Smooth muscle cell of trachea (primary cell): ENCODE measurements at places on chromosomes 13 and 19. TPM values are rescaled to one million over a fixed set of nuclear protein-coding genes. Genes with fewer than 3 reads are reported as not detected.

CILP2 gene
- under 0.01 and 1.3 TPM in 2 replicates for total RNA-seq

CBARP gene
- 1.6 and 5.3 TPM in 2 replicates for total RNA-seq

LGI4 gene
- total RNA-seq: 0.29 and 1.7 TPM in 2 replicates

SIGLEC6 gene
- not detected in 2 replicates for total RNA-seq

WTIP gene
- total RNA-seq: 13.2 and 65.0 TPM in 2 replicates

CEACAM16 gene
- total RNA-seq: 0.17 TPM in 1 of 2 replicates, not detected in the other

ATP4B gene
- total RNA-seq: 0.17 TPM in 1 of 2 replicates, not detected in the other

ZNF729 gene
- not detected in 2 replicates for total RNA-seq

KANK3 gene
- total RNA-seq: 0.15 and 0.50 TPM in 2 replicates

RHPN2 gene
- total RNA-seq: 2.2 and 3.0 TPM in 2 replicates

MEDAG gene
- 43.5 and 101 TPM in 2 replicates for total RNA-seq

COL4A2 gene
- 56.1 and 85.3 TPM in 2 replicates for total RNA-seq

FFAR3 gene
- not detected in 2 replicates for total RNA-seq

GARIN5A gene
- total RNA-seq: 0.15 and 0.33 TPM in 2 replicates

ZNF574 gene
- total RNA-seq: 10.8 and 15.7 TPM in 2 replicates

FAAP24 gene
- 2.2 and 3.6 TPM in 2 replicates for total RNA-seq

TEX29 gene
- total RNA-seq: 0.50 TPM in 1 of 2 replicates, not detected in the other

LRRC63 gene
- 0.17 and 0.29 TPM in 2 replicates for total RNA-seq

FPR1 gene
- not detected in 2 replicates for total RNA-seq

KLK6 gene
- not detected in 2 replicates for total RNA-seq

MAP4K1 gene
- total RNA-seq: 0.33 and 0.58 TPM in 2 replicates

SNAPC2 gene
- 22.3 and 36.7 TPM in 2 replicates for total RNA-seq

TUBB4A gene
- total RNA-seq: not detected in 2 replicates

EDNRB gene
- total RNA-seq: 48.1 and 48.5 TPM in 2 replicates

NCR1 gene
- total RNA-seq: not detected in 2 replicates

PRSS57 gene
- total RNA-seq: 0.17 TPM in 1 of 2 replicates, not detected in the other

AKT1S1 gene
- total RNA-seq: 11.8 and 18.9 TPM in 2 replicates

POMP gene
- 61.7 and 162 TPM in 2 replicates for total RNA-seq

GJA3 gene
- total RNA-seq: 5.1 and 16.7 TPM in 2 replicates

SYT3 gene
- under 0.01 and 0.17 TPM in 2 replicates for total RNA-seq

IL11 gene
- 2.6 and 3.6 TPM in 2 replicates for total RNA-seq

RASL11A gene
- total RNA-seq: 55.6 and 58.8 TPM in 2 replicates

PDE4A gene
- 6.3 and 8.7 TPM in 2 replicates for total RNA-seq

CEACAM6 gene
- not detected in 2 replicates for total RNA-seq

CFAP97D2 gene
- not detected in 2 replicates for total RNA-seq

CKM gene
- not detected in 2 replicates for total RNA-seq

OR7A5 gene
- total RNA-seq: not detected in 2 replicates

GRK1 gene
- total RNA-seq: 0.15 TPM in 1 of 2 replicates, not detected in the other

PRTN3 gene
- not detected in 2 replicates for total RNA-seq

ONECUT3 gene
- total RNA-seq: under 0.01 TPM in 1 of 2 replicates, not detected in the other

CGB7 gene
- total RNA-seq: not detected in 2 replicates

ZNF726 gene
- total RNA-seq: 0.83 and 4.1 TPM in 2 replicates

ANGPTL4 gene
- 3.9 and 6.9 TPM in 2 replicates for total RNA-seq

WDR88 gene
- total RNA-seq: not detected in 2 replicates

LHB gene
- total RNA-seq: not detected in 2 replicates

PRR22 gene
- 0.44 and 0.50 TPM in 2 replicates for total RNA-seq

SLC25A41 gene
- total RNA-seq: under 0.01 TPM in 1 of 2 replicates, not detected in the other

TSC22D1 gene
- 64.6 and 65.7 TPM in 2 replicates for total RNA-seq

KCTD4 gene
- 0.15 TPM in 1 of 2 replicates, not detected in the other for total RNA-seq

NCCRP1 gene
- under 0.01 TPM in 1 of 2 replicates, not detected in the other for total RNA-seq

RDH8 gene
- total RNA-seq: not detected in 2 replicates

UBL3 gene
- total RNA-seq: 12.4 and 13.2 TPM in 2 replicates

ALOX5AP gene
- total RNA-seq: 0.29 and 0.50 TPM in 2 replicates

TMEM255B gene
- total RNA-seq: 0.50 and 1.3 TPM in 2 replicates

CCDC169 gene
- 4.1 and 6.7 TPM in 2 replicates for total RNA-seq

TNNI3 gene
- total RNA-seq: 0.66 TPM in 1 of 2 replicates, not detected in the other

NAPSA gene
- 0.29 and 0.50 TPM in 2 replicates for total RNA-seq

DAPK3 gene
- total RNA-seq: 103 and 139 TPM in 2 replicates
